AG04449 (cell line): ENCODE measurements at places on chromosomes 11 and 22.

DNA sequence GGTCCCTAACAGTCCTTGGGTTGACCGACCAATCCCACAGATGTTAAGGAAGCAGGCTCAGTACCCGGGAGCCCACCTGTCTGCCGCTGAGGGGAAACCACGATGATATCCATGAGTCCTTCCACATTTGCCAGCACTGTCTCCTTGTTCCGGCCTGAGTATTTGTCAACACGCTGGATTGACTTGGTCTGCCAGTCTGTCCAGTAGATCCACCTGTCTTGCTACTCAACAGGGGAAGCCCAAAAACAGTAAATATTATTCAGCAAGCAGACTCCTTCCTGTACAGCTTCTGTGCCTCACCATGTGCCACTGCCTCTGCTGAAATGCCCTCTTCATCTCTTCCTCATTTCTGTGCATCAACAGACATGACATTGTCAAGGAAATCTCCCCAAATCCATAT lies 22.8 kb upstream of the CKAP5 start:
- DNase-seq, result no peak

- DNase-seq, result no peak
Measured at GRCh38 chr11:118148856-118149255, 3.8 kb downstream of the SCN4B start.

- no peak for DNase-seq
Measured at GRCh38 chr11:128522943-128523518, 64.3 kb downstream of the ETS1 start.

DNA sequence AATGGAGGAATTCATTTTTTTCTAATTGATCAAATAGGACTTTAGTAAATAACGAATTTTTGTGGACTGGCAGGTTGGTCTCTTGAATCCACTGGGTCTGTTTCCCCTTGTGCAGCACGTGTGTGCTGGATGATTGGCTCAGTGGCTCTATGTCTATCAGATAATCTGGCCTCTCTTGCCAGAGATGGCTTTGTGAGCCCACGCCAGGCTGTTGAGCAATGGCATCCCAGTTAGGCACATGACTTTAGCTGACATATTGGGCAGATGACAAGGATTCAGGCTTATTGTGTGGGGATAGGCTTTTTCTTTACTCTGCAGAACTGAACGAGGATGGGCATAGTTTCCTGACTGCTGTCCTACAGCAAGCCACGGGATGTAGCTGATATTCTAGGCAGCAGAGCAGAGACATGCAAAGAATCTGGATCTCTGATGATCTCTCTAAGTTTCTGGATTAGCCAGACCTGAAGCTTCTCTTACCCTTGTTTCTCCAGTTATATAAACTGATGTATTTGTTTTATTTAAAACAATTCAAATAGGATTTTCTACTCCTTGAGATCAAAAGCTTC lies 144.9 kb downstream of the ARHGAP42 start:
- no peak for DNase-seq

DNA sequence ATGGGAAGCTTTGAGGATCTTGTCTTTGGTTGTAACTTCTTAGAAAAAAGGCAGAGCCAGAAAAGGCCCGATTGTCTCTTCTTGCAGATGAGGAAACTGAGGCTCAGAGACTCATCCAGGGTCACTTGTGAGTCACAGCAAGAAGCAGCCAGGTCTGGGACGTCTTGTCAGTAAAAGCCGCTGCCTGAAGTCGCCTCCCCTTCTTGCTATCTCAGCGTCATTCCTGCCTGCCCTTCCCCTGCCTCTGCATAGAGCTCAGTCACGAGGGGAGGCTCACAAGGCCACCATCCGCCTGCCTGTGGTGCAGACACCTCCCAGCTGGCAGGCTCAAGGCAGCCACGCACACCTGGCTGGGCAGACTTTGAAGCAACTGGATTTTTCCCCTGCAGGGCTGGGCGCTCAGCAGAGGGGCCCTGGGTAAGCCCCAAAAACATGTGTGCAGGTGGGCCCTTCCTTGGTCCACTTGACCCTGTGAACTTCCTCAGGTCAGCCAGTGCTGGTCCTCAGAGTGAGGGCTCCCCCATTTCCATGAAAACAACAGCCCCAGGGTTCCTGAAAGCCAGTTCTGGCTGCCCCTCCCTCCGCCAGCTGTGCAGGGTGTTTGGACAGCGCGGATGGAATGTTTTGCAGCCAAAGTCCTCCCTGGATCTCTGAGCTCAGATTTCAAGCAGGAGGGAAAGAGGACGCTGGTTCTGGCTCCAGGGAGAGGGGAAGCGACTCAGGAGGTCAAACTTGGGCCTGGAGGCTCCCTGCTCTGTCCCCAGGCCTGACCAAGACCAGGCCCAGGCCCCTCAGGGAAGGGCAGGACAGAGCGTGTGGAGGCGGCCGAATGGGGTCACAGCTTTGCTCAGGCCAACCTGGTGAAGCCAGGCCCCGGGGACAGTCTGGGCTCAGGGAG lies 6.0 kb upstream of the RAB3IL1 start:
- DNase-seq, result no peak

DNA sequence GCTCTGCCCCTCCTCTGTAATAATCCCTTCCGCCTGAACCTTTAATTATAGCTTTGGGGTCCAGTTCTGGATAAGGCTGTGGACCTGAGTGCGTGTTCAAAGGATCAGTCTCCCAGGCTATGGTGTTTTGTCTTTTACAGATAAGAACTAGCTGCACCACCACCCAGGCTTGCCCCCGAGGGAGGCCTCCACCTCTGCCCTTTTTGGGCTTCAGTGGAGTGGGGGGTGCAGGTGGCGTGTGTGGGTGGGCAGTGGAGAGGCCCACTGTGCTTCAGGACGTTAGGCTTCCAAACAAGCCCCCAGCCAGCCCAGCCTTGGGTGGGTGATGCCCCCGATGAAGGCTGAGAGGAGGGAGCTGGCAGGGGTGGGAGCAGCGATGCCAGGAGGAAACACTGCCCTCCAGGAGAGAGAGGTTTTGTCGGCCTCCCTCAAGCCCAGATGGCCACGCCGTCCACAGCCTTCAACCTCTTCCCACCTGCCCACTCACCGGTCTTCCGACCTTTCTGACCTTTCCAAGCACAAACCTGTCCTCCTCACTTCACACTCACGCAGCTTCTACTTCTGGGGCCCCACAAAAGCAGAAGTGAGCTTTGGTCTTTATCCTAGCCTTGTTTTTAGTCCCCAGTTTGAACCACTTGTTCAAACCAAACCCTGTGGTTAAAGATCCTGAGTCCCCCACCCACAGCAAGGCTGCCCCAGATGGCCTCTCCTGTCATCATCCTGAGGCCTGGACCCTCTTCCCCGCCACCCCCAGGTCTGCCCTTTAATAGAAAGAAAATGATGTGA lies 20.4 kb downstream of the PSMD13 start:
- DNase-seq, result no peak

DNA sequence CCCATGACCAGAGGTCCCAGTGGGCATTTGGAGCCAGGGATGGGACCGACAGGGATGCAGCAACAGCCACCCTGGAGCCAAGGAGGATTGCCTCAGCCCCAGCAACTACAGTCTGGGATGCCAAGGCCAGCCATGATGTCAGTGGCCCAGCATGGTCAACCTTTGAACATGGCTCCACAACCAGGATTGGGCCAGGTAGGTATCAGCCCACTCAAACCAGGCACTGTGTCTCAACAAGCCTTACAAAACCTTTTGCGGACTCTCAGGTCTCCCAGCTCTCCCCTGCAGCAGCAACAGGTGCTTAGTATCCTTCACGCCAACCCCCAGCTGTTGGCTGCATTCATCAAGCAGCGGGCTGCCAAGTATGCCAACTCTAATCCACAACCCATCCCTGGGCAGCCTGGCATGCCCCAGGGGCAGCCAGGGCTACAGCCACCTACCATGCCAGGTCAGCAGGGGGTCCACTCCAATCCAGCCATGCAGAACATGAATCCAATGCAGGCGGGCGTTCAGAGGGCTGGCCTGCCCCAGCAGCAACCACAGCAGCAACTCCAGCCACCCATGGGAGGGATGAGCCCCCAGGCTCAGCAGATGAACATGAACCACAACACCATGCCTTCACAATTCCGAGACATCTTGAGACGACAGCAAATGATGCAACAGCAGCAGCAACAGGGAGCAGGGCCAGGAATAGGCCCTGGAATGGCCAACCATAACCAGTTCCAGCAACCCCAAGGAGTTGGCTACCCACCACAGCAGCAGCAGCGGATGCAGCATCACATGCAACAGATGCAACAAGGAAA lies 27.3 kb upstream of the L3MBTL2 start:
- no peak for DNase-seq

DNA sequence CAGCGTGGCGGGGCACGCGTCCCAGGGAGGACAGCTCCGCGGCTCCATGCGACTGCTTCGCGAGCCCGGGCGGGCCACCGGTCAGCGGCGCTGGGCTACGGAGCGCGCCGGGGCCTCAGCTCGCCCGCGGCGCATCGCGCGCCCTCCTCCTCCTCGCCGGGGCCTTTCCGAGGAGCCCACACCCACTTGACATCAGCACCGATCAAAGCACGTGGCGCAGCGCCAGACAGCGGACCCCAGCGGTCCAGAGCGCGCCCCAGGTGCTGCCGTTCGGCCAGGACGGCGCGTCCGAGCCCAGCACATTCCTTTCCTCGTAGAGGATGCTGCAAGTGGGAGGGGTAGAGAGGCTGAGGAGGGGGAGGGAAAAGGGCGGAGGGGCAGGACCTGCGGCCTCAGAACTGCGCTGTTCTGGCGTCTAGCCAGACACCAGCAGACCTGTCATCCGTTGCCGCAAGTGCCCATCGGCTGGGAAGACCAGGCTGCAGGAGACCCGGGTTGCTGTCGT lies 88.6 kb downstream of the PLEKHA7 start:
- no peak for DNase-seq
